ENCODE measurements at places on chromosomes 1 and 21.

DNA sequence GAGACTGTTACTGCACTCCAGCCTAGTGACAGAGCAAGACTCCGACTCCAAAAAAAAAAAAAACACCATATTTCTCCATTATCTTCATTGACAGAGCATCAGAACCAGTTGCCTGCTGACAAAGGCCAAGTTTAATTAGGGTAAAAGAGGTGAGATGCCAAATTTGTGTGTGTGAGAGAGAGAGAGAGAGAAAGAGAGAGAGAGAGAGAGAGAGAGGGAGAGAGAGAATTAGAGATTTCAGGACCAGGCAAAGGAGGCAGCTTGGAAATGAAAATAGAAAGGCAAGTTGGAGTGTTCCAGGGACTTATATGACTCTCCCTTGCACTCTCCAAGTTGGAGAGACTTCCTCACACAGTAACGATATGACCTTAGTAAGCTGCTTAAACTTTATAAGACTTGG lies 24.3 kb upstream of the UAP1 start:
- no peak for DNase-seq

- DNase-seq: no peak
These were observed 55.5 kb upstream of the TRIM67 start for GRCh38 chr1:231106347-231106746.

DNA sequence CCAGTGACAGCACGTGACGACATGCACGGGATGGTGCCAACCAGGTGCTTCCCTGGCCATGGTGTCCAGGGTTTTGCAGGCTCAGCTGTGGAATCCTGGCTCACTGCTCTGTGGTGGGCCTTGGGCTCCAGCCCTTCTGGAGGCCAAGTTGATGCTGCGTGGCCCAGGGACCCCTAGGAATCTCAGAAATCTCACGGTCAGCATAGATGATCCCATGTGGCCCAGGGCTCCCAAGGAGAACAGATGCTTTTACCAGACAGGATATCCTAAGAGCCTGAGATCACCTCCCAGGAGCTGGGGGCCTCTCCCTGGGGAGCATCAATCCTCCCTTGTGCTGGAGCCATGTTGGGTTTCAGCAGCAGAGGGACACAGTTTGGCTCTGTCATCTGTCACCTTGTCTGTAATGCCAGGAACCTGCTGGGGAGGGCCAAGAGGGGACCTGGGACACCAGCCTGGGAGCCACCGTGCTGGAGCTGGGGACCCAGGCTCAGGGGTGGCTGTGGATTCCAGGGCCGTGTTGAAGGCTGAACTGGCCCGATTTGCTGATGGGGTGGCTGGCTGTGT lies 63.9 kb downstream of the TRIM11 start:
- no peak for DNase-seq

DNA sequence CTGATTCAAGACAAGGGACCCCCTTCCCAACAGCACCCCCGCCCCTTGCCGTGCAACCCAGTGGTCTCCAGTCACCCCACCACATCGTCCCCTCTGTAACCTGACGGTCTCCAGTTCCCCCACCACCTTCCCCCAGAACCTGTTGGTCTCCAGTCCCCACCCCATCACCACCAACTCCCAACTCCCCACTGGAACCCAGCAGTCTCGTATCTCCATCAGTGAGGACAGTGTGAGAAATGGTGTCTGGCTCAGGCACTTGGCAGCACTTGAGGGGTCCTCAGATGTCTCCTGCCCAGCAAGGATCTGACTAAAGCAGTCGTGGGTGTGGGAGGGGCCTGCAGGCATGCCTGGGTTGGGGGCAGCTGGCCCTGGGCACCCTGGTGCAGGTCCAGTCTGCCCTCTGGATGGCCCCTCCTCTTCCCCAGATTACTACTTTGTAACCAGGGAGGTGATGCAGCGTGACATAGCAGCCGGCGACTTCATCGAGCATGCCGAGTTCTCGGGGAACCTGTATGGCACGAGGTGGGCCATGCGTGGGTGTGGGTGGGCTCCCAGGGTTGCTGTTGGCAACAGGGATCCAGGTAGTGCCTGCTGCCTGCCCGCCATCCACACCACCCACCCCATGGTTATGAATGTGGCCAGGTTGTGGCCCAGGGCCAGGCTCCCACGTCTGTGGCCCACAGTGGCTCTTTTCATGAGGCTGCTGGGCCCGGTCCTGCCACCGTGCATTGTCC lies 3.1 kb upstream of the GJC2 start:
- DNase-seq: no peak

GRCh38 chr1:161768986-161769672 lies 3.0 kb downstream of the ATF6 start:
- no peak for DNase-seq

DNA sequence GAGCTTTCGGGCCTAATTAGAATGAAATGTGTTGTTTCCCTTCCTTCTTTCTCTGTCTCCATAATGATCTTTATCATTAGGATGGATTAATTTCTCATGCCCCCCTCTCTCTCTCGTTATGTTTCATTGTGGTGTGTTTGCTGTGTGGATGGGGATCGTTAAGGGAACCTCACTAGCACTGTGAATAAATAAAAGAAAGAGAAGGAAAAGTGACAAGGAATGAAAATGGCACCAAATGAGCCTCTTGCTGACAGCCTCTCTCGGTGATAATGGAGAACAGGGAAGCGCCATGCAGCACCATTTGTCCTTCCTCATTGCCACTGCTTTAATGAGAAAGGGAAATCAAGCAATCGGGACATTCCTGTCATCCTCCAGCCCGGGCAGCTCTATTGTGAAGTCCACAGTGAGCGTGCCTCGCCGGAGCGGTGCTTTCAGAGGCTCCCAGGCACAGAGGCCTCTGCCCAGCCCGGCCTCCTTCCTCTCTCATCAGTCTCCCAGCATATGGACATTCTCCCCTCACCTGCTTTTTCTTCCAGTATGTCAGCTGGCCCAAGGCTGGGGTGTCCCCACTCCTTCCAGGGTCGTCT lies 265.7 kb upstream of the TMEM51 start:
- DNase-seq: no peak

DNA sequence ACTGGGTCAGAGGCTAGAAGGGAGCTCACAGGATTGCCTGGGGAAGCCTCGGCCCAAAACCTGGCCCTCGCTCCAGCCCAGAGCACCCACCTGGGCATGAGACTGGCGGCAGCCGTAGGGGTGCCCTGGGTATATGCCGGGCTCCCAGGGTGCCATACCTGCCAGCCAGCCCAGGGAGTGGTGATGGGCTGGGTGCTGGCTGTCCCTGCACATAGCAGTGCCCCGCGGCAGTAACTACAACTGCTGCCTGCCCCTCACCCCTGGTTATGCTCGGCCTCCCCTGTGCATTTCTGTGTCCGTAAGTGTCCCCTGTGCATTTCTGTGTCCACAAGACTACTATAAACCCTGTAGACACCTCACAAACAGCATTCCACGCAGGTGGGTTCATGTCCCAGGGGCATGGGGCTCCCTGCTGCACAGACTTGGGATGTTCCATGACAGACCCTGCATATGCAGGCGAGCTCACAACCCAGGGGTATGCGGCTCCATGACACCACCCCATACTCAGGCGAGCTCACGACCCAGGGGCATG lies 5.8 kb upstream of the SPATC1L start:
- DNase-seq: no peak

- DNase-seq: no peak
These were observed 61.1 kb downstream of the SDC3 start for GRCh38 chr1:30847358-30847972.

GRCh38 chr21:44572959-44573583 lies 458 bp upstream of the KRTAP10-4 start:
- DNase-seq: no peak

- no peak for DNase-seq
These were observed 242.4 kb downstream of the PLPP3 start for GRCh38 chr1:56336982-56337381.

DNA sequence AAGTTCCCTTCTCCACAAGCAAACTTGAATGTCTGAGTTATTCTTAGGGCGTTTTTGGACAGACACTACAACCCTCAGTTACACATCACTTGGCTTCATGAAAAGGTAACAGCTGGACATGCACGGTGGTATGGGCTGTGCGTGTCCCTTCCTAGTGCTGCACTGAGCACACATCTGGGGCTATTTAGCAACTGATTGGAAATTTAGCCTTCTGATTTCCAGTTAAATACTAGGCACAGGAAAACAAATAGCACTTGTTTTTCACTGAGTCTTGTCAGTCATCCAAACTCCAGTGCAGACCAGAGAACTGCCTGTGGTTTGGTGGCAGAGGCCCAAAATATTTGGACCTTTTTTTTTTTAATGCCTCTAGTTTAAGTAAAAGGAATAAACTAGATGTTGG lies 134.7 kb downstream of the TGFBR3 start:
- DNase-seq: no peak

GRCh38 chr1:14255711-14256110 lies 342.8 kb upstream of the KAZN start:
- DNase-seq: no peak

DNA sequence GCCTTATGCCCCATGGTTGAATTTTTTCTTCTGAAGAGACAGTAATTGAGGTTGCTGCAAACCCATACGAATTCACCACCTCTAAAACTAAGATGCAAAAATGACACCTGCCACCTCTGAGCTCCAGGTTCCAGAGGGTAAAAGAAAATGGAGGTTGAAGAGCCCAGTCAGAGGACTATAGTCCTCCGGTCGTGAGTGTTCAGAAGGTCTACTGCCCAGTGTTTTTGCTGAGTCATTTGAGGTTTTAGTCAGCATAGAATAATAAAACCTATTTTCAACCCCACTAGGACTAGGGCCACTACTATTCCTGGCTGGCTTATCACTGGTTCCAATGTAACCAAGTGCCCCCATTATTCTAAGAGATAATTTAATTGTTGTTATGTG lies 12.9 kb upstream of the SLAMF7 start:
- no peak for DNase-seq

GRCh38 chr1:173276922-173277800 lies 70.0 kb upstream of the TNFSF4 start:
- no peak for DNase-seq

DNA sequence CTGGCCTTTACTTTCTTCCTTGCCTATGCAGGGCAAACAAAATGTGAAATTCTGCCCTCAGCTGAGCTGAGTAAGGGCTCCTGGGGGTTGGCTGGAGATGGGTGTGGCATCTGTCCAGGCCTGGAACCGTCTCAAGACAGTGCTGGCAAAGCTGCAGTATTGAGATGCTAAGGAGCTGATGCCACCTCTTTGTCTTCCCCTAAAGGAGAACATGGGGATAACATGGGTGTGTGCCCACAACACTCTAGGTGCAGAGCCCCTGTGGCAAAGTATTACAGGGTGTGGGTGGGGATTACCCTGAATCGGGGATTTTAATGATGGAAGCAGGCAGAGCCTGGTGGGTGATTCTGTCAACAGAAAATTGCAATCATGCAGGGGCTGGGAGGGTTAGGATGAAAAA lies 2.5 kb upstream of the ST3GAL3 start:
- DNase-seq: no peak

DNA sequence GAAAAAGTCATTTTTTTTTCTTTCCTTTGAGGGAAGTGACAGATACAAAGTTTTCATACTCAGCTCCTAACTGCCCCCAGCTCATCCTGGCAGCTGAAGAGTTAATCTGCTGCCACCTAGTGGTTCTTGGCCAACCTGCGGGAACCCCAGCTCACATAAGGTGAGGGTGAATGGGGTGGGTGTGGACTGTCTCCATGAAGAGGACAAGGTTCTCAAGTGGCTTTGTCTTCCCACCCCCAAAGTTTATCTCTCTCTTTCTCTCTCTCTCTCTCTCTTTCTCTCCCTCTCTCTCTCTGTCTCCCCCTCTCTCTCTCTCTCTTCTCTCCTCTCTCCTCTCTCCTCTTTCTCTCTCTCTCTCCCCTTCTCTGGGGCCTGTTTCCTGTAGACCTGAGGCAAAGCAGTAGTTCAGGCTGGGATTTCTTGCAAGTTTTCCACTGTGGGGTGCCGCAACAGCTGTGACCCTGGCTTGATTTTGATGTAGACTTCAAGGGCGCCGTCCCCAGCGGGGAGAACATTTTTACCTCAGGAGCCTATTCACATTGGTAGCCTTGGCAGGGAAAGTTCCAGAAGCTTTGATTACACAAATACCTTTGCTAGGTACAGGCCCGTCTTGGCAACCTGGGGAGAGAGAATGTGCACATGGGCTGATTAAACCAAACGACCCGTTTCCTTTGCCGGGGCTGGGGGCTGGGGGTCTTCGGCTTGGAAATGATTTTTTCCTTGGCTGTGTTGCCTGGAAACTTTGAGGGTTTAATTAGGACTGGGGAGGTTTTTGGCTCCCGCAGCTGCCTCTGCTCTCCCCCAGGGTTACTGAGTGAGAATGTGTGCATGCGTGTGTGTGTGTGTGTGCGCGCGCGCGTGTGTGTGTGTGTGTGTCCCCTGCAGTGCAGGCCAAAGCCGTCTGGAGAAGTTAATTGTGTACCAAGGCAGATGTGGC lies 135.9 kb downstream of the TM2D1 start:
- DNase-seq: peak; percentile 44

GRCh38 chr1:26302733-26303405 lies 3.6 kb downstream of the UBXN11 start:
- DNase-seq: no peak

GRCh38 chr1:180353945-180354344 lies 123.9 kb downstream of the LHX4 start:
- DNase-seq: no peak

GRCh38 chr1:52166996-52167753 lies 25.3 kb downstream of the ZFYVE9 start:
- DNase-seq: no peak

DNA sequence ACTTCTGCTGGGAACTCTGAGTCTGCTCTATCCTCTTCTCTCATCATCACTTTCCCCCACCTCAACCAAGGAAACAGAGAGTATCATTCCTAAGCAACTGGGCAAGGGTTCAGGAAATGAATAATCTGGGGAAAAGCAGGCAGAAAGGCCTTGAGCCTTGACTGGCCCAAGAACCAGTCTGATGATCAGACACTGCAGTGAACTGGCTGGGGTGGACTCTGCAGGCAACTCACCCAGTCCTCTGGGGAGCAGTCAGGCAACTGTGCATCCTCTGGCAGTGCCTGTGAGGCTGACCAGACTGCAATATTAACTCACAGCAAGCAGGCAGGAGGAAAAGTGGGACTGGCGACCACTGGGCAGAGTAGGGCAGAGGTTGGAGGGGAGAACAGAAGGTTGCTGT lies 991 bp downstream of the ANKRD35 start:
- DNase-seq: no peak

DNA sequence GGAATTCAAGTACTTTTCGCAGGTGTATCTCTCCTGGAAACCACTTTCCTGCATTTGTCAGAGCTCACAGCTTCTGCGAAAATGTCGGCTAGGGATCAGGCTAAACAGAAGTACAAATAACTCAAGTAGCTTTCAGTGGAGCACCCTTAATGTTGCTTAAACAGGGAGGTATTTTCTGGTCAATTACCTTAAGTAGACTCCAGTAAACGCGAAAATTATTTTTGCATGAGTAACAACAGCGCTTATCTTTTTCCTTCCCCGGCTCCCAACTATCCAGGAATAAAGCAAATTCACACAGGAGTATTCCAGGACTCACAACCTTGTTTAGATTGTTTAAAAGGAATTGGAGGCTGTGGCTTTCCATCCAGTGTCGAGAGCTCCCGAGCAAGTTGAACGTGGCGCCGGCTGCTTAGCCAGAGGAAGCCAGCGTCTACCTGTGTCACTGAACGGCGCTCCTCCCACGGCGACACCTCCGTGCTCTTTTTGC lies 7.3 kb upstream of the SIM2 start:
- no peak for DNase-seq

All from CD4-positive, alpha-beta T cell treated with Interleukin-6 at 100 ng/mL for 8 hours (primary cell).